Activated T-cell treated with anti-CD3 and anti-CD28 coated beads for 24 hours (primary cell): ENCODE measurements at places on chromosomes 3 and 15.

GRCh38 chr3:52315977-52316764 lies at the start of gene DNAH1:
Gene DNAH1, plus strand, starts transcription at chr3:52316319. Its CDS starts 6,124 bp downstream, at chr3:52322443.
- DNase-seq: no peak

GRCh38 chr3:144105542-144105941 lies 133.9 kb downstream of the DIPK2A start:
- DNase-seq: no peak

DNA sequence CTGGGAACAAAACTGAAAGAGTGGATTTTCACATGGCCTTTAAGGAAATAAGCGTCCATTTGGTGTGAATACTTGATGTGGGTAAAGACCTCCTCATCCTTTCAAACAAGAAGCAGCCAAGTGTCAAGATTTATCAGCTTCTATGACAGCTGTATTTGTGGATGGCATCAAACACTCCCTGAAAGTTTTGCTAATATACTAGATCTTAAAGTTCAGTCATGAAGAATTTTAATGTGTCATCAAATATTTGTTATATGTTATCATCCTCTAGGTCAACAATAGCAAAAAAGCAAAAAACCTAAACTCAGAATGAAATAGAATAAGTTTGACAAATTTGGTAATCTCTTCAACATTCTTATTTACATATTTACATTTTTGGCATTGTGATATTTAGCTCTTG lies 29.1 kb upstream of the LYSMD4 start:
- no peak for DNase-seq

DNA sequence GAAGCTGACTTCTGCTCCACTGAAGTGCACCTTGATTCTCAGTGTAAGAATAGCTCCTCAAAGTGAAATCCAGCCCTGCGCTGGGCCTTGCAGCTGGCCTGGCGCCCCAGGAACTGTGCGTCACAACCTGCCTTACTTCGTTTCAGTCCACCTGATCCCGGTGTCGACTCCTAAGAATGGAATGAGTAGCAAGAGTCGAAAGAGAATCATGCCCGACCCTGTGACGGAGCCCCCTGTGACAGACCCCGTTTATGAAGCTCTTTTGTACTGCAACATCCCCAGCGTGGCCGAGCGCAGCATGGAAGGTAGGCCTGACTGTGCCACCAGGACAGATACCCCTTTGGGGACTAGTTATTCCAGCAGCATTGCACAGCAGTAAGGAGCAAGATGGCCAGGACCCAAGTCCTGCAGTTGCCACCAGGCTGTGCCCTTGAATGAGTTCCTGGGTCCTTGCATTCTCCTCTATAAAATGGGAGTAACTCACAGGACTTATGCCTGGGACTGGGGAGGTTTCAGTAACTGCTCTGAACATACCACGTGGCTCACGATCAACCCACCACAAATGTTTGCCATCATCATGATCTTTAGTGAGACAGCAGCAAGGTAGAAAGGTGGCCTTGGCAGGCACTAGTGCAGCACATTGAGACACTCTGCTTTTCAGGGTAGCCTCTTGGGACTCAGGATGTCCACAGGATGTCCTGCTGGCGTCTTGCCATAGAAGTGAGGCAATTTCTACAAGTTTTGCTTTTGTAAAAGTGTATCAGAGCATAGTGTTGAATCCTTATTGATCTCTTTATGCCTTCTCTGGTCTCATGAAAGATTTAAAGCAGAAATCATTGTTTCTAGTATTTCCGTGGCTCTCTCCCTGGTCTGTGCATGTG lies 46.8 kb downstream of the PXYLP1 start:
- no peak for DNase-seq

DNA sequence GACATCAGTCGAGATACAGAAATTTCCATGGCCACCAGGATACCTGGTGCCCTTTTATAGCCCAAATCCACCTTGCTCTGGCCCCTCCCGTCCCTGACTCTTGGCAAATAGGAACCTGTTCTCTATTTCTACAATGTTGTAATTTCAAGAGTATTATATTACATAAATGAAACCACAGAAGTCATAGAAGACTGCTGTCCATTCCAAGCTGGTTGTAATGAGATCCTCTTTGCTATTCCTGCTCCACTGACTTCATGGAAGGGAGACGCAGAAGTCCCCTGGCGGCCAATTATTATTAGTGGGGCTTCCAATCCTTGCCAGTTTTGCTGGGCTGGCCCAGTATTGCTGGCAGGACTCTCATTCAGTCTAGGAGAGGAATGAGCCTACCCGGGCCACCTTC lies 26.6 kb downstream of the DCP1A start:
- no peak for DNase-seq

DNA sequence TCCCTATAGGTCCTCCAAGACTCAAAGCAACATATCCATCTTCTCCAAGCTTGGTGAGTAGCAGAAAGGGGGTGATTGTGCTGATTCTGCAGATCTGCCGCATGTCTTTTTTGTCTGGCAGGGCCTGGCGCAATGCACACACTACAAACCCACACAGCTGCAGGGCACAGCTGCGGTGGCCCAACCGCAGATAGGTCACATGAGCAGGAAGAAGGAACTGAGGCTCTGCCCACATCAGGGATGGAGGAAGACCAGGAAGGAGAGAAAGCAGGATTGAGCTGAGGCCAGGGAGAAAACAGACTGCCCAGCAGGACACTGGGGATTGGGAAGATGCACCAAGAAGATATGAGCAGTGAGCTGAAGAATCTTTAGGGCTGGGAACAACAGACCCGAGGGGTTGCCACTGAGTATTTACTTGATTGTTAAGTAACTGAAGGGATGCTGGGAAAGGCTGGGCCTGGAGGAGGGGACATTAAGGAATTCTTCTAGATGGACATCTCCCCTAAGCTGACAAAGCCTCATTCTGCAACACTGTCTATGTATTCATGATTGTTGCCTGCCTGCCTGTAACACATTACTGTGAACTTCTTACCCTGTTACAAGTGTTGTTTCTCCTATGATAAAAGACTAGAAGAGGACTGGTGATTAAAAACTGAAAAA lies 126.7 kb downstream of the MYLK start:
- DNase-seq: no peak

DNA sequence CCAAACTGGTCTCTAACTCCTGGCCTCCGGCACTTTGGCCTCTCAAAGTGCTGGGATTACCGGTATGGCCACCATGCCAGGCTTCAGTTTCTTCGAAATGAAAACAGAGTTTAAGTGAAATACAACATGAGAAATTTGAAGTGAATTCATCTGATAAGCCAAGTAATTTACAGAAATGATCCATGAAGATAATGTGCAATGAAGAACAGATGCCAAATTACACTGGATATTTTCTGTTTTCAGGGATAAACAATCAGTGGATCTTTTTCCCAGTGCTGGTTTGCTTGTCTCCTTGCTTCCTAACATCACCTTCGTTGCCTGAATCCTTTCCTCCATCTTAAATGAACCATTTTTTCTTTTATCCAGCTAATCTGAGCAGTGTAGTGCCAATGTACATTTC lies 46.2 kb upstream of the SUCLG2 start:
- DNase-seq: no peak
